ENCODE measurements at places on chromosomes 5 and 9.
A peak's percentile ranks its signal among the peaks of the same experiment; 100 is the strongest.

DNA sequence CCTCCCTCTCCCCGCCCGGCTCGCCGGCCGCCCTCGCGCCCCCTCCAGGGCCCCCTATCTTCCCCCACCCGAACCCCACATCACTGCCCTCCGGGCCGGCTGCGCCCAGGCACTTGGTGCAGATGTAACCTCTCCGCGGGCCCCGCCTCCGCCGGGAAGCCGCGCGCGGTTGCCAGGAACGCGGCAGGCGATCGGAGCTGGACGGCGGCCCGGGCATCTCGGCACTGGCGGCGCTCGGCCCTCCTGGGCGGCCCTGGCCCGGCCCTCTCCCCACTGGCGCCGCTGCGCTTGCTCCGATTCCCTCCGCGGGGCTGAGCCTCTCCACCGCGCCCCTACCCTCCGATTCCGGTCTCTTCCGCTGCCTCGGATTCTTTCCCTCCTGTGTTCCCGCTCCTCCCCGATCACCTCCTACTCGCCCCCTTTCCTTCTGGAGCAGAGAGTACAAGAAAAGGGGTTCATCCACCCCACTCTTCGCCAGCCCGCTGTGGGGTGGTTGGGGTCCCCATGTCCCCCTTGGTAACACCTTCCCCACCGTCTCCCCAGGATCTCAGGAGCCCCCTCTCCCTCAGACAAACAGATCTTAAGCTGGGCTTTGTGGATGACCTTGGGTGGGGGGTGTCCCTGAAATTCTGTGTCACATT, 70.6 kb downstream of the C9orf50 start:
- peak; percentile 23 for DNase-seq

DNA sequence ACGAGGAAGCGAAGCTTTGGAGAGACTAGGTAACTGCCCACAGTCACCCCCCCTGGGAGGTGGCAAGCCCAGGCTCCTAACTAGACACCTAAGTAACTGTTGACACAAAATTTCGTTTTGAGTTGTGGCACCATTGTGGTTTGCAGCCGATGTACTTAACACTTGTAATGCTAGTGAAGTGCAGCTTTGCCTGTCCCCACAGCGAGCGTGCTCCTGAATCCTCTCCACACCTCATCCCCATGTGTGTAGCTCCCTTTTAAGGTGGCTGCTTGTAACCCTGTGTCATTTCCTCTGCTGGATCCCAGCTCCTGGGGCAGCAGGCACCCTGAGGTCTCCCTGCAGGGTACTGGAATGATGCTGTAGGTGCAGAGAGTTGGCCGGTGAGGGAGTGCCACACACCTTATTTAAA, 114.9 kb downstream of the TRIO start:
- DNase-seq, result no peak

GRCh38 chr9:78443946-78444345, 147.0 kb downstream of the PSAT1 start:
- DNase-seq, result no peak

DNA sequence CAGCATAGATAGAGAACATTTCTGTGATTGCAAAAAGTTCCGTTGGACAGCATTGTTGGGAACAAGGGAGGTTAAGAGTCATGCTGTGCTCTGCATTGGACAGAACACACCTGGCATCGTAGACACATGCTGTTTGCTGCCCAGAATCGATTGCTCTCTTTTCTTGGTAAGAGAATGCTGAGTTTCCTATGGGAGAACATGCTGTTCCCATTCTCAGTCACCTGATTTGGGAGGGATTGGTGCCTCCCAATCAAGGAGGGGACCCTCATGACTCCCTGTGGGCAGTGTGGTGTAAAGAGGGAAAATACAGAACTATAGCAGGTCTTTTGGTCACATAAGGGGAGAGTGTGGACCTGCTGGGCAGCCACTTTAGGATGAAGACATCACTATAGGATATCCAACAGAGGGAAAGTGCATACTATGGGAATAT, 555.4 kb upstream of the CLINT1 start:
- DNase-seq, result no peak

- no peak for DNase-seq
Measured at GRCh38 chr5:93281980-93282772, 298.8 kb downstream of the NR2F1-AS1 start.

DNA sequence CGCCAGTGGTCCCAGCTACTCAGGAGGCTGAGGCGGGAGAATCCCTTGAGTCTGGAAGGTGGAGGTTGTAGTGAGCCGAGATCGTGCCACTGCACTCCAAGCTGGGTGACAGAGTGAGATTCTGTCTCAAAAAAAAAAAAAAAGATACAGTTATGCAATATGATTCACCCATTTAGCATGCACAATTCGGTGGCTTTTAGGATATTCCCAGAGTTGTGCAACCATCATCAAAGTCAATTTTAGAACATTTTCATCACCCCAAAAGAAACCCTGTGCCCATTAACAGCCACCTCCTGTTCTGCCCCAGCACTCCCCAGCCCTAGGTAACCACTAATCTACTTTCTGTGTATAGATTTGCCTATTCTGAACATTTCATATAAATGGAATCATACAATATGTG, 4.3 kb upstream of the DHFR start:
- no peak for DNase-seq

GRCh38 chr5:155147222-155147621, 133.7 kb downstream of the KIF4B start:
- no peak for DNase-seq

DNA sequence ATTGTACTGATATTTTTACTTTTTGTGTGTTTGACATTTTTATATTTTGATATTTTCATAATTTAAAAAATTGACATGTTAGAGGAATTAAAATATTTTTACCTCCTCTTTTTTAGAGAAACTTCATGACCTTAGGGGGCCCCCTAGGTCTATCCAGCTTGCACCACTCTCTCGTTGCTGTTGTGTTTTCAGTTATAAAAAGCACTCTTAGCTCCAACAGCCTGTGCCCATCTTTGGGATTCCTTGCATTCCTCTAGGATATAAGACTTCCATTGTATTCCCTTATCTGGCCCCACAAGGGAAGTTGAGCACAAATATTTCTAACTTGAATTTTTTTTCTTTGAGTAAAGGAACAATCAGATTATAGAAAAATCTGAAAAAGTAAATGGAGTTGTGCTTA, 245.3 kb downstream of the SH3GL2 start:
- DNase-seq, result no peak

DNA sequence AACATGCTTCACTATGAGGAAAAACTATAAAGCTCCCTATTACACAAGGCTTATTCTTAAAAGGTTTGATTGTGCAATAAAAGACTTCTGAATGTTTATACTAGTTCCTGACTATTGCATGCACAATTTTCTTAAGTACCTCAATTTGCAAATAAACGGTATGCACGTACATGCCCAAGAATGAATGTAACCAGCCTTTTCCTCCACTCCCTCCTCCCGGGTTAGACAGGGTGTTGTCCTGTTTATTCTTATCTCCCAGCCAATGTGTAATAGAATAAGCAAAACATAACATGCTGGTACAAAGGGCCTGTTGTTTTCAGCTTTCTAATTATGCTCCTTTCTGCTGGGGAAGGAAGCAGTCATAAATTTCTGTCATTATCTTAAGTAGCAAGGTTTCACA, 79.1 kb downstream of the AOPEP start:
- peak; percentile 34 for DNase-seq

DNA sequence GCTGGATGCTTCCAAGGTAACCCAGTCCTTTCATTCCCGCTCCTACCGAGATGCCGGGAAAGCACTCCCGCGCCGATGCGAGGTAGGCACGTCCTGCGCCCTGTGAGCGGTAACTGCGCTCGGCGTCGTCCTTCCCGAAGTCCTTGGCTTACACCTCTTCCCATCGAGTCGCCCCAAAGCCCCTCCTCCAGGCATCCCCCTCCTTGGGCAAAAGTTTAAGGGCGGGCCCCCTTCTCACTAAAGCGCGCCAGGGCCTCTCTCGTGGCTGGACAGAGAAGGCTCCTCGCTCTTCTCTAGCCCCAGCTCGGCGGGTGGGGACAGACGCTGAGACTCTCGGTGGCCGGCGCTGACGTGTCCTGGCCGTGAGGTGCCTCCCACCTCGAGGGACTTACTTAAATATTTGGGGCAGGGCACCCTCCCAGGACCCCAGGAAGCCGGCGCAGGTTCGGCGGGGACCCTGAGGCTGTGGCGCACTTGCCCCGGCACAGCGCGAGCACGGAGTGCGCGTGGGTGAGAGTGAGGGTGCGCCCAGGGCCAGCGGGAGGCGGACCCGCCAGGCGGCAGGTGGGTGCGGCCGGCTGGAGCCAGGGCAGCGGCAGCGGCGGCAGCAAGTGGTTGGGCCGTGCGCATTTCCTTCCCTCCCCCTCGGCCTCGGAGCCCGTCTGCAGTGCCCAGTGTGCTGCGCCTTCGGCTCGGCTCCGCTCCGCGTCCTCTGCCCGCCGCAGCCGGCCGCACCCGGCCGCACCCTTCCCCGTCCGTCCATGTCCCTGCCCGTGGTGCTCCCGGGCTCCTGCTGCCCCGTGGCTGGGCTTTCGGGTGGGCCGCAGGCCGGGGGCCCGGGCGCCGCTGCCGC, at the start of gene ENTREP1:
Gene ENTREP1, plus strand, starts transcription at position 667 of the 853 bp plus-strand sequence. Its CDS starts 95 bp downstream, at position 762.
- peak; percentile 67 for DNase-seq

- DNase-seq, result no peak
Measured at GRCh38 chr9:11558043-11558442, 945.2 kb upstream of the PTPRD start.

- DNase-seq, result no peak
Measured at GRCh38 chr9:34256987-34257585, 72.0 kb downstream of the KIF24 start.

DNA sequence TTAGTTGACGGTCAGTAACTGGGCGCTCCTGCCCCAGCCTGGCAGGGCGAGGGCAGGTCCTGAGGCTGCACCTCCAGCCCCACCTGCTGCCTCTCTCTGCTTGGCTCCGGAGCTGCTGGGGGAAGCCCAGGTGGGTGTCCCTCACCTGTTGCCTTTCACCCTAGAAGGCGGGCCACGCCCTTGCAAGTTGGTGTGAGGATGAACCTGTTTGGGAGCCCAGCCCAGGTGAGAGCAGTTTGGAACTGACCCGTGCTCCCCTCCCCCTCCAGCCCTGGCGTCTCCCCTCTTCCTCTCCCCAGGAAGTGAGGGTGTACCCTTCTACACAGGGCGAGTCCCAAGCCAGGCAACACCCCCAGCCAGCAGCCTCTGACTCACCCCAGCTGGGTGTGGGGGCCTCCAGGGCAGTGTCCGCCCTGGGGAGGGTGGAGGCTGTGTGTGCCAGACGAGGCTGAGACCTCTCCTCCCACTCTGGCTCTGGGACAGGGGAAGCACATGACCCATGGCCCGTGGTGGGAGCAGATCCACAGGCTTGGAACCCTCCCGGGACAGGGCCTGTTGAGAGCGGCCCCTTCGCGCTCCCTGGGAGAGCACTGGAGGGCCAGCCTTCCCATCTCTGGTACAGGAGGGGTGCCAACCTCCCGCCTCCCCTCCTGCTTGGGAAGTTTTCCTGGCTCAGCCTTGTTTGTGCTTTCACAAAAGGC, 10.4 kb downstream of the LRRC8A start:
- no peak for DNase-seq

- no peak for DNase-seq
Measured at GRCh38 chr5:158430798-158431167, 571.8 kb upstream of the CLINT1 start.

- DNase-seq, result no peak
Measured at GRCh38 chr5:134541736-134542376, 16.4 kb downstream of the JADE2 start.

- no peak for DNase-seq
Measured at GRCh38 chr5:56319526-56320181, 86.5 kb upstream of the ANKRD55 start.

DNA sequence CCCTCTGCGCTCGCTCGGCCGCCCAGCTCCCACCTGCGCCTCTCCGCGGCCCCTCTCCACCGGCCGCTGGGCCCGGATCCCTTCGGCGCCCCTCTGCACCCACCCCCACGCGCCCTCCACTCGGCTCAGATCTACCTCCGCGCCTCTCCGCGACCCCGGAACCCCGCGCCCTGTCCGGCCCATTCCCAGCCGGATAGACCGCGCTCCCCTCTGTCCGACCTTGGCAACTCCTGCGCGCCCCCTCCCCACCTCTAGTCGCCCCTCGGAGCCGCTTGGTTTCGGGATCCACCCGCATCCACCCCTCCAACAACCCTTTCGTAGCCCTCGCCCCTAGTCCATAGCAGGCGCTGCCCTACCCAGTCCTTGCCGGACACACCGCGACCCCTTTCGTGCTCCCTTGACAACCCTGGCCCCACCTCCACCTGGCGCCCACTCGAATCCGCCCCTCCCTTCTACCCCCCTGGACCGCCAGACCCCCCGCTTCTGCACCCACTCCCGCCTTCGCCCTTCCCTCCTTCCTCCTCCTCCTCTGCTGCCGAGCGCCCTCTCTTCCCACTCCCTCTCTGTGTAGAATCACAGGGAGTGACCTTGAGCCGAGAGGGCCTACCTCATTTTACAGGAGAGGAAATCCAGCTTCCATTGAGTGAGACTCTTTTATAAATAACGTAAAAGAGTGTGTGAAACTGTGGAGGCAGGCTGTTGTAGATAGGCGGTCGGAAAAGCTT, 525 bp upstream of the AK3 start:
- no peak for DNase-seq

GRCh38 chr9:5425006-5425628, 12.6 kb downstream of the PLGRKT start:
- DNase-seq, result peak; percentile 7

- DNase-seq, result no peak
Measured at GRCh38 chr9:132645711-132646110, 24.1 kb downstream of the DDX31 start.

GRCh38 chr5:75736273-75736672, 19.0 kb upstream of the POC5 start:
- DNase-seq, result no peak

DNA sequence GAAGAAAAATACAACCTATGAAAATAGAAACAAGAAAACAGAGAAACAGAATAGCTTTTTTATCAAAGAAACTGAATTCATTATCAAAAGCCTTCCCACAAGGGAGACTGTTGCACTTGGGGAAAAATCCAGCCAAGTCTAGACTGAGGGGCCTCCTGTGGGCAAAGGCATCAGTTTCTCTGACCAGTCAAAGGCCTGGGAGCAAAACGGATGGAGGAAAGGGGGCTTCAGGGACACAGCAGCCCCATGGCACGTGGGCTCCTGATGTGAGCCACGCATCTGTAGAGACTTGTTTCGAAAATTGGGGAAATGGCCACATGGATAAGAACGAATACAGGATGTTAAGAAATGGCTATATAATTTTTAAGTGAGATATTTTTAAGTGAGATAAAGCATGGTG, 21.1 kb downstream of the ZDHHC11B start:
- DNase-seq, result no peak

DNA sequence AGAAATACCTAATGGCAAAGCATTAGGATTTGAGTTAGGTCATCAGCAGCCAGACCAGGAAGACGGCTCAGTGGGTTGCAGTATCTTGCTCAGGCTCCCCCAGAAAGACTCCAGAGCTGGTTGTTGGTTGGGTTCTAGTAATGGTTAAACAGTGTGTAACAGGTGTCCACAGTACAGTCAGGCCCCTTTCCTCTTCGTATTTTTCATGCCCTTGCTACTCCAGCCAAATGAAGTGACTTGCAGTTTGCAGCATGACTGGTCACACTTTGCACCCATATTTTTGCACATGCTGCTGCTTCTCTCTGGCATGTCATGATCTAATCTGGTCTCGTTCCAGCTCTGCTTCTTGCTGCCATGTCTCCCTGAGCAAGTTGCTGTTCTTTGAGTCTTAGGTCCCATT, 60.6 kb upstream of the TRPC7 start:
- DNase-seq, result no peak
